Activated CD8-positive, alpha-beta T cell treated with anti-CD3 and anti-CD28 coated beads for 36 hours (primary cell): ENCODE measurements at places on chromosomes 2 and 18. TPM values are rescaled to one million over a fixed set of nuclear protein-coding genes. Genes with fewer than 3 reads are reported as not detected.
A peak's percentile ranks its signal among the peaks of the same experiment; 100 is the strongest.

The TTR gene
- total RNA-seq, result not detected

- no peaks in the 10 kb centered on the region for H3K27me3 ChIP-seq
- H3K4me1 ChIP-seq, result no peaks in the 10 kb centered on the region
- no peak for DNase-seq
- H3K4me3 ChIP-seq, result no peak overlapping the region
- H3K36me3 ChIP-seq, result no peaks in the 10 kb centered on the region
Measured at GRCh38 chr2:4246364-4247131, 543.2 kb downstream of the DCDC2C start.

- peaks cover 40% of the 10 kb centered on the region for H3K4me1 ChIP-seq
- peaks cover 61% of the 10 kb centered on the region for H3K36me3 ChIP-seq
- no peak overlapping the region for H3K4me3 ChIP-seq
- H3K27me3 ChIP-seq, result no peaks in the 10 kb centered on the region
- DNase-seq, result peak; percentile 63
Measured at GRCh38 chr2:667332-667999, 9.7 kb downstream of the TMEM18 start.

The MLPH gene
- not detected for total RNA-seq

DNA sequence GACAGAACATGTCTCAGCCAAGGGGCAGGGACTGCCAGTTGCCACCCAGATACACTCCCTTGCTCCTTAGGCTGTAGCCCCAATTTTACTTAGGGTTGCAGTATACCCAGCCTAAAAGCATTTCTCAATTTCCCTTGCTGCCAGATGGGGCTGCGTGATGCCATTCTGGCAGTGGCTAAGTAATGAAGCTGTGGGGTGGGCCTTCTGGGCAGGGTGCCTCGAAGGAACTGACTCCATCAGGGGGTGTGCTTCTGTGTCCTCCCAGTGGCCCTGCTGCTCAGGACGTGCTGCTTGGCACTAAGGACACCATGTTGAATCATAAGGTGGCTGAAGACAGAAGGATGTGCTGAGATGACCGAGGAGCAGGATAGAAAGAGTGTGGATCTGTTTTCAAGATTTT, 74.2 kb downstream of the VWA3B start:
- no peaks in the 10 kb centered on the region for H3K36me3 ChIP-seq
- no peak for DNase-seq
- H3K4me1 ChIP-seq, result no peaks in the 10 kb centered on the region
- no peaks in the 10 kb centered on the region for H3K27me3 ChIP-seq
- no peak overlapping the region for H3K4me3 ChIP-seq
- no peak overlapping the region for H3K27ac ChIP-seq

DNA sequence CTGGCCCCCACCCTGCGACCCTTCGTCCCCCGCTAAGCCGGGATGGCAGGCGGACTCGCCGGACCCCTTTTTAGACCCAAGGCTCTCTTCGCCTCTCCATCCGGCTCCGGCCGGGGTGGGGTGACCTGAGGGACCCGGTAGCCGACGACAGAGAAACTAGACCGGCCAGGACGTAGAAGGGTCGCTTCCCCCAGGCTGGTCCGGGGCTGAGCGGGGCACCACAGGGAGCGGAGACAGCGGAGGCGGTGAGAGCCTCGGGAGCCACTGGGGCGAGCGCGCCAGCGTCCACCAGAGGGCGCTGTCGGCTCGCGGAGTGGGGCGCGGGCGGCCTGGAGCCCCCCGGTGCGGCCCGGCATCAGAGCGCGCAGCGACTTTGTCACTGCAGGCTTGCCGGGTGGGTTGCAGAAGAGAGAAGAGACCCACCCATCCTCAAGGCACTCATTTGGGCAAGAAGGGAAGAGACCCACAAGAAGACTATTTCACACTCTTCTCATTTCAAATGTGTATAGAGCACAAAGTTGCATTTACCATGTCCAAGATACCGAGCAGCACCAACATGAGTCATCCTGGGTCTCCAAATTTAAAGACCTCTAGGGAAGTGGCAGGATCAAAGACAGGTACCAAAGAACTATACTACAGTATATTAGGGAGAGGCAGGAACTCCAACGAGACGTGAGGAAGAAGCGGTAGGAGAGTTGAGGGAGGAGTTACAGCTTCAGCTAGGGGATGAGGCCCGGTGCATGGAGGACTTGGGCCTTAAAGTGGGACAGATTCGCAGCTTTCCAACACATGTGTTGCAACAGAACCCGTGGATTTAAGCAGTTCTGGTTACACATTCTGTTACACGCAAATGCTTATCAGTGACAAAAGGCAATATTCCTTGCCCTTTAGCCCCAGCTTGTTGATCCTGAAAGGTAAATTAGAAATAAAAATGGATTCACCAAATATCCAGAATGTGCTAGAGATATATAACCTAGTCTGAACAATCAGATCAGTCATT, 7.6 kb upstream of the PRKCE start:
- no peak overlapping the region for H3K27ac ChIP-seq
- H3K36me3 ChIP-seq, result no peaks in the 10 kb centered on the region
- peak overlapping the region; percentile 31 for H3K4me3 ChIP-seq
- peaks cover 4% of the 10 kb centered on the region for H3K4me1 ChIP-seq

GRCh38 chr2:88016086-88016959, at the start of gene RNU2-63P:
Gene RNU2-63P (minus strand): TSS chr2:88016547.
- no peaks in the 10 kb centered on the region for H3K36me3 ChIP-seq
- peaks cover 2% of the 10 kb centered on the region for H3K27me3 ChIP-seq
- H3K4me3 ChIP-seq, result peak within 1 kb of the TSS; percentile 98
- peaks cover 16% of the 10 kb centered on the region for H3K4me1 ChIP-seq
- H3K27ac ChIP-seq, result peak within 1 kb of the TSS; percentile 100

DNA sequence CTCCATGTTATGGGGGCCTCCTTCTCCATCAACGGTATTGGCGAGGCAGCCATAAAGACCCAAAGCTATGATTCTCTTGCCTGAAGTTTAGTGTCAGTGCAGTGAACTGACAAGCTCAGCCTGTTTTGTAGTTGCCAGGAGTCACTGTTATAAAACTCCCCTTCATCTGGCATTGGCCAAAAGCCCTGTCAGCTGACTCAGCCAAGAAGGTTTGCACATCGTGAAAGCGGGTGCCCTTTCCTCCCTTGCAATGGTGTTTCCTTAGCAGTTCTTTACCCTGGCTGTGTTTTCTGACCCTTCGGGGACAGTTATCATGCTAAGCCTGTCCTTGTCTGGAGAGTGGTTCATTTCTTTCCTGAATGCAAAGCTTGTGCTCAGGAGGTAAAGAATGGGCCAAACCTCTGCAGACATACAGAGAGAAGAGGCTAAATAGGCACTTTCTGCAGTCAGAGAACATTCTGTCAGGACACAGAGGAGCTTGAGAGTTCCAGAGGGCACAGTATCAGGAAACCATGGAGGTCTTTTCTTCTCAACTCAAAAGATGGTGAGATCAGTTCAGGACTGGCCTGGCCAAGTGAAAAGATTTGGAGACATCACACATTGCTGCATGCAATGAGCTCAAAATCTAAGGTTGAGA, 414.2 kb downstream of the ZNF521 start:
- peaks cover 1% of the 10 kb centered on the region for H3K27me3 ChIP-seq
- no peak for DNase-seq
- H3K4me3 ChIP-seq, result no peak overlapping the region

DNA sequence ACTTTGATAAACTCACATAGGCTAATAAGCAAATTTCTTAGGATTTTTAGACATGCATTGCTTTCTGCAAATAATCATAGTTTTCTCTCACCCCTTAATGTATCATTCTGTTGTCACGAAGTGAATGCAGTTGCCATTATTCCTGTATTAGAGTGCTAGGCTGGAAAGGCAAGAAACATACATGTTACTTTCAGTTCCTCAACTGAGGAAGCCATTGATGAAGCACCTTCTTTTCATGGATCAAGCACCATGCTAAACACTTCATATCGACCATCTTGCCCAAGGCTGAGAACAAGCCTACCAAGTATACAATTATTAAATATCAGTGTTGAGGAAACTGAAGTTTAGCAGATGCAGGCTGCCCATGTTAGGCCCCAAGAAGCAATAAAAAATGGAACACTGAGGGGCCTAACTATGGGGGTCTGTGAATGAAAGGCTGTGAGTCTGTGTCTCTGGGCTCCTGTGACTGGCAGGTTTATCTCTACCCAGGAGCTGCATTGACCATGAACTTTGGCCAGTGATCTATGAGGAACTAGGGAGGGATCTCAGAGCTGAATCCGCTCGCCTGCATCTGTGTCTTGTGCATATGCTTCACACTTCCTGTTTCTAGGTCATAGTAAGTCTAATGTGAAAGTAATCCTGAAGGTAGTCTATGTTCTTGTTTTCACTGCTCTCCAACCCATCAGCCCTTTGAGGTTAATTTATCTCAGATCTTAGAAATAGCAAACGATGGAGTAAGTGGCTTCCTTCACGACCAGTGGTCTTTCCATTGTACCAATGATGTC, 16.0 kb upstream of the TSPYL6 start:
- no peaks in the 10 kb centered on the region for H3K27me3 ChIP-seq
- peak; percentile 2 for DNase-seq
- H3K27ac ChIP-seq, result no peak overlapping the region
- H3K36me3 ChIP-seq, result peaks cover 3% of the 10 kb centered on the region

DNA sequence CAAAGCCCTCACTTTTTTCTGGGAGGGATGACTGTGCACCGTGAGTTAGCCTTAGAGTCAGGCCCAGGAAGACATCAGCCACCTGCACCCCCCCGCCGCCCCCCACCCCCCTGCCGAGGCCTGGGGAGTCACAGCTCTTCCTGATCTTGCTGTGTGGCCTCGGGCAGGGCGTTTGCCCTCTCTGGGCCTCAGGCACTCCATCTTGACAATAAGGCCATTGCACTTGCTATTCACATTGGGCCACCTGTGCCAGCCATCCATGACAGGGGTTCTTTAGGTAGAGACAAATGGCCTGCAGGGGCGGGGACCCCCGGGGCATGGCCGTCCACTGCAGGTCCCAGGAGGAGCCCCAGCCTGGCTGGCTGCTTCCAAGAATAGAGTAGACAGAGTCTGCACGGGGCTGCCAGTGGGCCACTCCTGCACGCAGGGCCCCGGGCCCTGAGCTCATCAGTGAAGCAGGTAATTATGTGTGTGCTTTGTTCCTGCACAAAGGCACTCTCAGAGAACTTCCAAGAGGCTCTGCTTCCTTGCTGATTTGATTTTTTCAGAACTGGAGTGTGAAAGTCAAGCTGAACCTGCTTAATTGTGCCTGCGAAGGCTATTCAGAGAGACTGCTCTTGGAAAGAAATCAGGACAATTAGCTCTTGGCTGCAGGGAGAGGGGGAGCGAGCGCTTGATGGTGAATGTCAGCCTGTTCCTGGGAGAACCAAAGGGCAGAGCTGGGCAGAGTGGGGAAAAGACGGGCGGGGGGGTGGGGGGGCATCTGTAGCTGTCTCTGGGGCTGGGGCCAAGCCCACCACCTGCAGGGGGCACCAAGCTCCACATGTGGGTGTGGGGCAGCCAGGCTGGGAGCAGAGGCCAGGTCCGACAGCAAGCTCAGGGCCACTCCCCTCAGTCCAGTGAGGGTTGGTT, 40.3 kb downstream of the RRM2 start:
- H3K27ac ChIP-seq, result no peak overlapping the region
- no peaks in the 10 kb centered on the region for H3K27me3 ChIP-seq
- no peak for DNase-seq
- H3K4me3 ChIP-seq, result no peak overlapping the region
- H3K36me3 ChIP-seq, result peaks cover 8% of the 10 kb centered on the region

DNA sequence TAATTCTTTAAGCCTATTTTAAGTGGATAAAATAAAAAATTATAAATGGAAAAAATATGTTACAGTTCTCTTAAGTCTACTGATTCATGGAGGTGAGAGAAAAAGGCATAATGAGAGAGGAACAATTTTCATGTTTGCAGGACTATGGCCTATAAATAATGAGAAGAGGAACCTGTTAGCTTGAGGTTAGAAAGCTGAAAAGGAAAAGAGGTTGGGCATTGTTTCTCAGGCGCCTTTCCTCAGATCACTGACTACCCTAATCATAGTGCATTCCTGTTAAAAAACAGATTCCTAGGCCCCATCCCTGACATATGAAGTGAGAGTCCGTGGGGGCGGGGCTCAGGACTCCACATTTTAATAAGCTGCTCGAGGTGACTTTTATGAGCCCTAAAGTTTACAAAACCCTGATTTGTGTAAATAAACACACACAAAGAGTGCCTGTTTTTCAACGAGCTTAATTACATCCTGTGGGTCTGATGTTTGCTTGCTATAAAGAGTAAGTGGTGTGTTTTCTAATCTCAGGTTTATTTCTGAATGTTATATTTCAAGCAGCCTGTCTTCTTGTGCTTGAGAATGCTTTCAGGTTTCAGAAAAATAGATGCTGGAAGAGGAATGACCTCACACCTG, 335.5 kb downstream of the CLIP4 start:
- no peaks in the 10 kb centered on the region for H3K4me1 ChIP-seq
- no peaks in the 10 kb centered on the region for H3K36me3 ChIP-seq
- H3K4me3 ChIP-seq, result no peak overlapping the region
- DNase-seq, result no peak

GRCh38 chr2:65161551-65162100, 31.7 kb upstream of the RAB1A start:
- no peak overlapping the region for H3K4me3 ChIP-seq
- no peaks in the 10 kb centered on the region for H3K36me3 ChIP-seq
- no peak overlapping the region for H3K27ac ChIP-seq
- H3K27me3 ChIP-seq, result no peaks in the 10 kb centered on the region

- H3K4me3 ChIP-seq, result no peak overlapping the region
- no peak for DNase-seq
- H3K27me3 ChIP-seq, result no peaks in the 10 kb centered on the region
- H3K4me1 ChIP-seq, result no peaks in the 10 kb centered on the region
Measured at GRCh38 chr2:217494557-217494956, 508.2 kb downstream of the TNS1 start.

The UGT1A8 gene
- not detected for total RNA-seq

DNA sequence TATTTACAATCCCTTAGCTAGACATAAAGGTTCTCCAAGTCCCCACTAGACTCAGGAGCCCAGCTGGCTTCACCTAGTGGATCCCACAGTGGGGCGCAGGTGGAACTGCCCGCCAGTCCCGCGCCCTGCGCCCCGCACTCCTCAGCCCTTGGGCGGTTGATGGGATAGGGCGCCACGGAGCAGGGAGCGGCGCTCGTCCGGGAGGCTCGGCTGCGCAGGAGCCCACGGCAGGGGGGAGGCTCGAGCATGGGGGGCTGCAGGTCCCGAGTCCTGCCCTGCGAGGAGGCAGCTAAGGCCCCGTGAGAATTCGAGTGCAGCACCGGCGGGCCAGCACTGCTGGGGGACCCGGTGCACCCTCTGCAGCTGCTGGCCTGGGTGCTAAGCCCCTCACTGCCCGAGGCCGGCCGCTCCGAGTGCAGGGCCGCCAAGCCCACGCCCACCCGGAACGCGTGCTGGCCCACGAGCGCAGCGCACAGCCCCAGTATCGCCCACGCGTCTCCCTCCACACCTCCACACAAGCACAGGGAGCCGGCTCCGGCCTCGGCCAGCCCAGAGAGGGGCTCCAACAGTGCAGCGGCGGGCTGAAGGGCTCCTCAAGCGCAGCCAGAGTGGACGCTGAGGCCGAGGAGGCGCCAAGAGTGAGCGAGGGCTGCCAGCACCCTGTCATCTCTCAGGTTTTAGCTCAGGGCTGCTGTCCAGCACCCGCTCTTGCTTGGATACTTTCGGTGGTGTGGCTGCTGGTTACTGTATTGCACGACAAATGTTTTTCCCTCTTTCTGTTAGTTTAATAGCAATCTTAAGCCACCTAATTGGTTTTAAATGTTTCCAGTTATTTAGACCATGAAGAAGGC, 83.8 kb upstream of the LDLRAD4 start:
- H3K27me3 ChIP-seq, result no peaks in the 10 kb centered on the region
- H3K27ac ChIP-seq, result no peak overlapping the region
- H3K4me1 ChIP-seq, result peaks cover 29% of the 10 kb centered on the region
- no peak overlapping the region for H3K4me3 ChIP-seq
- no peak for DNase-seq

- H3K4me3 ChIP-seq, result no peak overlapping the region
- H3K27ac ChIP-seq, result no peak overlapping the region
- peaks cover 34% of the 10 kb centered on the region for H3K36me3 ChIP-seq
- peaks cover 8% of the 10 kb centered on the region for H3K4me1 ChIP-seq
- DNase-seq, result no peak
Measured at GRCh38 chr2:181911830-181912229, 20.3 kb downstream of the ITPRID2 start.
